ENCODE measurements at places on chromosomes 7 and 10. TPM values are rescaled to one million over a fixed set of nuclear protein-coding genes. Genes with fewer than 3 reads are reported as not detected.

GRCh38 chr10:78118591-78118990 is 84.9 kb downstream of the RPS24 start:
- ATAC-seq: no peak

The CHAT gene
- total RNA-seq: 1.7 TPM

DNA sequence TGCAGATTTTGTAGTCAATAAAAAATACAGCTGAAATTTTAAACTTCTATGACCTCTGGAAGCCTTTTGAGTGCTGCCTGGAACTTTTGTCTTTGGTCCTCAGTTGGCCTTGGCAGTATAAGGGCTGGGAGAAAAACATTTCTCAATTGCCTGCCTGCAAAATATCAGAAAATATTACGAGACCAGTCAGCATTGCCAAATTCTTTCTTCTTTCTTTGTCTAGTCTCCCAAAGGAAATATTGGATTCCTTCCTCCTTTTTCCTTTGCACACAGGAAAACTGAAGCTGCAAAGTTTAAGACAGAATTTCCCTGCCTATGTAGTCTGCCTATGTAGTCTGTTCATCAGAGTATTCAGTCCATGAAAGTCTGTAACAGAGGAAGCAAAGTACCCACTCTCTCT is 95.9 kb downstream of the CHRM2 start:
- ATAC-seq: no peak

GRCh38 chr7:104873401-104873800 is 140.6 kb upstream of the KMT2E start:
- ATAC-seq: no peak

DNA sequence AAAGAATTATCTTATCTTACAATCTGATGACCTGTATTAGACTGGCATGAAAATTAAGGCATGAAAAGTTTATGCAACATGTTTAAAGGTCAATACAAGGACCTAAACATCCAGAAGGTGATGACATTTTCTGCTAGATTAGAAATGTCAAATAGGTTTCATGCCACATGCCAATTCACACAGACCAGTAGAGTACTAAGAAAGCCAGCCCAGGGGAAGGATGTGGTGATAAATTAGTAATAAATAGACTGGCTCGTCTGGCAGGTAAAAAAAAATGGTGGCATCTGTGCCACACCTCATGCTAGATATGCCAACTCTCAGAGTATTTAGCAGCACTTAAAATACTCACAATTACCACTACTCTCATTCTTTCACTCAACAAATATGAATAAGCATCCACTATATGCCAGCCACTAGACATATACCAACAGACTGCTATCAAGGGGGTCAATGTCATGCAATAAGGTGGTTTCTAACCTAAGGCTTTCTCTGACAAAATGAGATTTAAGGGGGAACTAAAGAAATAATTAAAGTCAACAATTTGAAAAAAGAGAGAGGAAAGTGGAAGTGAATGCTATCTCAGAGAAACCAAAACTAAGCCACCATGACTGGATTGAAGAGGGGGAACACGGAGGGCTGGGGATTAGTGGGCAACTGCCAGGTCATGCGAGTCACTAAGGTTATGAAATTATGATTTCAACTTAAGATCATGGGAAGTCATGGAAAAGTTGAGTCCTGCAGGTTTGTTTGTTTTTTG is 83.5 kb downstream of the SGMS1 start:
- ATAC-seq: no peak

The NEUROD6 gene
- 0.77 TPM for total RNA-seq

- ATAC-seq: no peak
Measured at GRCh38 chr10:68221196-68221595, 10.7 kb downstream of the ATOH7 start.

DNA sequence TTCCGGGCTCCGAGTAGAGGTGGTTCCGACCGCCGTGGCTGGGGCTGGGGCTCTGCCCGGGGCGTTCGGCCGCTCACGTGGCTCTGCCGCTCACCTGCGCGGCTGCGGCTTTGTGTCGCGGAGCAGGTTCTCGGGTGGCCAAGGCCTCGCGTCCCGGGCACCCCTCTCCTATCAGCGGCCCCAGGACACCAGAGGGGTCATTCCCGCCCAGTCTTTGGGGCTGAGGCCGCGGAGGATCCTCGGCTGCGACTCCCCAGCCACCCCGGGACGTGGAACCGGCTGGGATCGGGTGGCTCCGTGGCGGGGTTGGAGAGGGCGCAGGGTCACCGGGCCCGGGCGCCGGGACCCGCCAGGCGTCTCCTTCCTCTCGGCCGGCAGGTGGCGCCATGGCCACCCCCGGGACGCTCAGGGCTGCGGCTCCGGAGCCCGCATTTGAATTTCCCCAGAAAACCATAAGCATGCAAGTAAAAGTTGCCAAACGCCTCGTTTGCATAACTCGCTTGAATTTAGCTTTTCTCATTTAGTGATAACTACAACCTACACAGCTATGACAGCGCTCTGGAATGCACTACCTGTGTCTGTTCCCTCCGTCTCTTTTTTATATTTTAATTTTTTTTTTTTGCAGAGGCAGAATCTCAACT is 1.2 kb downstream of the COL26A1 start:
- ATAC-seq: peak; percentile 98

Measured in motor neuron (in vitro differentiated cells).